ENCODE measurements at places on chromosomes 7 and 10.

DNA sequence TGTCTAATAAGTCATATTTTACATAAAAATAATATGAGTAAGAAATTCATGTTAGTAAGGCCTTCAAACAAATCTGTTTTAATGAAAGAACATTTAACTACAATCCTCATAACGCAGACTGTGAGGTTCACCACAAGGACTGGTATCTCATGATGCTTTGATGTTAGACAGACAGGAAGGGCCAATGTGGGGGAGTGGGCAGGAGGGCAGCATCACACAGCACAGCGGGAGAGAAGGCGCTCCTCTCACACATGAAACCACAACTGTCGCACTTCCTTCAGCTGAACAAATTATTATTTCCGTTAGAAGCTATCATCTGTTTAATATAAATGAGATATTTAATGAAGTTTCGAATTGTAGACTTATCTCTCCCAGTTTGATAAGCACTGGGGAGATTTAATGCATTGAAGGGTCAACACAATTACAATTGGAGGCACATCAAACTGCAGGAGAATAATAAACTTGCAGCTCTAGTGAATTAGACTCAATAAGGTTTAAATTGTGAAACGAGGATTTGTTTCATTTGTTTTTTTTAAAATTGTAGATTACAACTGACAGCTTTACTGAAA, 466.1 kb downstream of the PARD3 start:
- DNase-seq = no peak

DNA sequence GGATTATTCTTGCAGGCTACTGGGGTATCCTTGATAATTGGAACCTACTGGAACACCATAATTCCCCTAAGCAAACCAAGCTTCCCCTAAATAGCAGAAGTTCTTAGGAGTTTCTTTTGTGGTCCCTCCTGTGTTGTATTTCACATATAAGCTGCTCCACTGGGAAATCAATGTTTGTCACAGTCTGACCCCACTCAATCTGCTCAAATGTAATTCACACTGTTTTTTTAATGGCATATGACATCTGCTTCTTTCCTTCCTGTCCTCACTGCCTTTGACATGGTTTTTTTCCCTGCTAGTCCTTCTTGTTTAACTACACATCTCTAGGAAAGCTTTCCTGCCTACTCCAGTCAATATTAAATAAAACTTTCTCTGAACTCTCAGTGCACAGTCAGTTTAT, 1.8 kb upstream of the PTPRZ1 start:
- DNase-seq = no peak

DNA sequence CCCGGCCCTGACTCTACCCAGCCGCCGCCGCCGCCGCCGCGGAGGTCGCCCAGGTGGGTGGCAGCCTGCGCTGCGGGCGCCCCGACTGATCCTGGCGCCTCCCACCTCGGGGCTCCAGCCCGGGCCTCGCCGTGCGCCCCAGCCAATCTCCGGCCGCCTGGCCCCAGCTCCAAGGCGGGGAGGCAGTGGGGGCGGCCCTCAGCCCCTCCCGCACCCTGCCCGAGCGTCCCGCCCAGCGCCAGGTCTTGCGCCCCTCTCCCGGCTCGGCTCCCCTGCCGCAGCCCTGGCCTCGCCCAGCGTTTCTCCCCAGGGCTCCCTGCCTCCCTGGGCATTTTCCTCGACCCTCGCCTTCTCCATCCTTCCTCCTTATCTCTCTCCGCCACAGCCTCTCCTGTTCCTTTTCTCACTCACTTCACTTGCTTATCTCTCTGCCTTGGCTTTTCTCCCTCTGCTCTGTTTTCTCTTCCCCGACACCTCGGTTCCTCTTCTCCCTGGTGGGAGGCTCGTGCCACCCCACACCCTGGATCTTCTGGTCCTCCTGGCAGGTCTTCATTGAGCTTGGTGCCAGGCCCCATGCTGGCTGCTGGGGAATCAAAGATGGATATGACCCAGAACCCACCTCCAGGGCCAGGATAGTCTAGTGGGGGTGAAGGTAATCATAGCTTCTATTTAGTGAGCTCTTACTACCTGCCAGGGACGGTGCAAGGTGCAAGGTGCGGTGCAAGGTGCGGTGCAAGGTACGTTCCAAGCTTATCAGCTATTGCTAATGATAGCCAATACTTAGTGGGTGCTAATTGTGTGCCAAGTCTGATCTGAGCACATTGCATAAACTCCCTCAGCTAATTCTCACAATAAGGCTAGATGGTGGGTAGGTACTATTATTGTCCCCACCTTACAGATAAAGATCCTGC, at the start of gene SFRP5:
TSS of gene SFRP5 (minus strand) at position 87 of the 911 bp plus-strand sequence. CDS start 166 bp downstream, outside the sequence.
- DNase-seq = no peak

DNA sequence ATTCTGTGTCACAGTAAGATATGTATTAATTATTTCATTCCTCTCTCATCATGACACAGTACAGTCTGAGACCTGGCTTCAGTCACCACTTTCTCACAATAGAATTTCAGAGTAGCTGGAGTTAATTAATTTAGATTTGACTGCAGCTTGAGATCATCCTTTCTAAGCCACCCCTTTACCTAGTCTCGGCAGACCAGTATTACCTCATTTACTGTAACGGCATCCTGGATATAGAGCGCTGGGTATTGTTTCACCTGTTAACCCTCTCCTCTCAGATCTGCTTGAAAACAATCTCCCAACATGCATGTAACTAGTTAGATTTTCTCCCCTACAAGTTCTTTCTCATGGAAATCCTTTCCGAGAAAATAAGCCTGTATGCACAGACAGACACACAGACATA, 1057.5 kb downstream of the GATA3 start:
- no peak for DNase-seq

GRCh38 chr7:4959306-4959705, 319 bp upstream of the MMD2 start:
- no peak for DNase-seq

- DNase-seq = no peak
Measured at GRCh38 chr7:98922392-98923187, 44.3 kb downstream of the TRRAP start.

- DNase-seq = no peak
Measured at GRCh38 chr7:94173436-94173835, 169.3 kb upstream of the BET1 start.

GRCh38 chr10:104103956-104104355, 18.0 kb upstream of the SFR1 start:
- DNase-seq = no peak

GRCh38 chr7:121395494-121395960, 581 bp downstream of the FAM3C start:
- DNase-seq = no peak

- no peak for DNase-seq
Measured at GRCh38 chr7:25823571-25823970, 328.4 kb upstream of the NFE2L3 start.

GRCh38 chr10:30114881-30115625, 55.7 kb upstream of the JCAD start:
- no peak for DNase-seq

GRCh38 chr10:77637532-77638320, at the start of gene KCNMA1:
TSS of gene KCNMA1 (minus strand) at chr10:77637808.
- DNase-seq = no peak

- no peak for DNase-seq
Measured at GRCh38 chr7:124881981-124882380, 47.6 kb downstream of the POT1 start.

- DNase-seq = no peak
Measured at GRCh38 chr10:71031026-71031425, 142.7 kb upstream of the PCBD1 start.

- DNase-seq = no peak
Measured at GRCh38 chr10:65723525-65723924, 1202.3 kb upstream of the LRRTM3 start.

GRCh38 chr7:100687261-100687660, 6.8 kb downstream of the GIGYF1 start:
- no peak for DNase-seq

DNA sequence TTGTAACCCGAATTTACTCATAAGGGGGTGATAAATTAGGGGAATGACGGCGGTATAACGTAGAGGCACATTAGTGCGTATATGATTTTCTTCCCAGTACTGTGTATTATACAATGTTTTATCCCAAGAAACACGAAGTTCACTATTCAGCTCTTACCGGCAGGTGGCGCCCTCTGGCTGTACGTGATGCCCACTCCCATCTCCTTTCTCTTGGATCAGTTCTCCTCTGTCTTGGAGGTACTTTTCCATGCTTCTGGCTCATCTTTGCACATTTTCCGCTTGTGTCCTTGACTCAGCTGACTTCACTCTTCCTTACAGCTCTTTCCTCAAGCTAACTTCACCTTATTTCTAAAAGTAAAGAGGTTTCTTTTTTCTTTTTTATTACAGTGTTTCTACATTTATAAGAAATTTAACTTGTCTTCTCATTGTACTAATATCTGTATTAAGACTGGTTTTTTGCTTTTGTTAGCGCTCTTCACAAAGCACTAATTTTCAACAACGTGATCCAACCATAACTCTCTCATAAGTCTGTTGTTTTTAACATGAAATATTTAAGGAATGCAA, 21.3 kb downstream of the TMEM176B start:
- no peak for DNase-seq

DNA sequence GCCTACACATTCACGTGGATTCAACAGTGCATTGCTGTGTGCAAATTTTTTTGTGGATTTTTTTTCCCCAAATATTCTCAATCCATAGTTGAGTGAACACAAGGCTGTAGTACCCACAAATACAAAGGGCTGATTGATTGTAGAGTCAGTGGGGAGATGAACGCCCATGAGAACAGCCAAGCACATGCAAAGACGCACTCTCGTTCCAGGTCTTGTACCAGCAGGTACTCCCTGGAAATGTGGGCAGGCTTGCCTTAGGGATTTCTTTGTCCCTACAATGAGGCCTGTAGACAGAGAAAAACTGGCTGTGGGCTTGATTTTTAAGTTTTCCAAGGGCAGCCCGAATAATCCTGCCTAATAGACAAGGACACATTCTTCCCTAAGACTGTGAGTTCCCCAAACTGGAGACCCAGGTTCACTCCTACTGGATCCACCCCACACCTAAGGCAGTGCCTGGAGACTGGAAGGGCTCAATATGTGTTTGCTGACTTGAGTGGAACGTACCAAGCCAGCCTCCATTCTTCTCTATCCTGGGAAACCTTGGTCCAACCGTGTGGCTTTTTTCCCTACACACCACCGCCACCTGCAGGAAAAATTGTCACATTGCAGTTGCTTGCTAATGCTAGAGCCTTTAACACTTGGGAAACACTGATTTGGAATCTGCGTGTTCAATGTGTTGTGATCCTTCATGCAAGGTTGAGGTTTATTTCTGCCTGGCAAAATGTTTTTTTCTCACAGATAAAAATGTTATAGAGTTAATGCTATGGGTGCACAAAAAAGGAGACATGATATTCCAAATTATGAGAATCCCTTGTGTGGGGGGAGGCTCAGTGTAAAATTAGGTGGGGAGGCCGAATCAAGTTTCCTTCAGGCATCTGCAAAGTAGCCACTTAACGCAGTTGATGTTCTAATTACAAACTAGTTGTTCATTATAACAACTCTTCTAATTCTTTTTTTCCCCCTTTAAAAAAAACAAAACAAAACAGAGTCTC, 49.3 kb downstream of the PPP1R17 start:
- no peak for DNase-seq

- DNase-seq = no peak
Measured at GRCh38 chr7:1857487-1858421, 187.7 kb downstream of the ELFN1 start.

- no peak for DNase-seq
Measured at GRCh38 chr10:5449823-5450222, 37.5 kb downstream of the NET1 start.

- no peak for DNase-seq
Measured at GRCh38 chr10:133474665-133475424, 21.1 kb downstream of the SCART1 start.

DNA sequence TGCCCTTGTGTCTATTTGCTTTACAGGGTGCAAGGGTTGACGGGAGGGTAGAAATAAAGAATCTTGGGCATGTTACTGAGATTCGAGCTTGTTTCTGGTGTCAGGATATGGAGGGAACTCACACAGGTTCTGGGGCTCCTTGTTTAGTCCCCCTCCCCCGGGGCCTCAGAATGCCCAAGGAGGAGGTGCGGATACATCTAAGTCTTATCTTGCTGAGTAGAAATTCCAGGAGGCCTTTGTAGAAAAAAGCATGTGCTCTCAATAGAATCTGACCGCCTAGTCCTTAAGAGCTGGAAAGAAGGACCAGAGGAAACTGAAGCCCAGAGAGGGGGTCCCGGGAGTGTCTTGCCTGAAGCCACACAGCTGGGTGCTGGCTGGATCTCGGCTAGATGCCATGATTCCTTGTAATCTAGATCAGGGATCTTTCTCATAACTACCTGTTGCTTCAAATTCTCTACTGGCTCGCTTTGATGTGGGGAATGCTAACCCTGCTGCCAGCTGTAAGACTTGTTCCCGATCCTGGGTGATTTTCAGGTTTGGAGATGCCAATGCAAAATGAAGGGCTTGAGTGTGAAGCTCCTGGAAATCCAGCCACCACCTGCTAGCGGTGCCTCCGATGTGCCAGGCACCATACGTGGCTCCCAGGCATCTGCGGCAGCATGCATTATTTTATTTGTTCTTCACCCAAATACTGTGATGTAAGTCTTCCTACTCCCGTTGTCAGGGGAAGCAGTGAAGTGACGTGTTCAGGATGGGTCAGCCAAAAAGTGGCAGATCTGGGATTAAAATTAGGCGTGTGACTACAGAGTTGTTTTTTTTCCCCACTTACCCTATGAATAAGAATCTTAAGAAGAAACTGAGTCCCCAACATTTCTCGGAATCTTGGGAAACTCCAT, 226.0 kb downstream of the TCF7L2 start:
- DNase-seq = no peak

DNA sequence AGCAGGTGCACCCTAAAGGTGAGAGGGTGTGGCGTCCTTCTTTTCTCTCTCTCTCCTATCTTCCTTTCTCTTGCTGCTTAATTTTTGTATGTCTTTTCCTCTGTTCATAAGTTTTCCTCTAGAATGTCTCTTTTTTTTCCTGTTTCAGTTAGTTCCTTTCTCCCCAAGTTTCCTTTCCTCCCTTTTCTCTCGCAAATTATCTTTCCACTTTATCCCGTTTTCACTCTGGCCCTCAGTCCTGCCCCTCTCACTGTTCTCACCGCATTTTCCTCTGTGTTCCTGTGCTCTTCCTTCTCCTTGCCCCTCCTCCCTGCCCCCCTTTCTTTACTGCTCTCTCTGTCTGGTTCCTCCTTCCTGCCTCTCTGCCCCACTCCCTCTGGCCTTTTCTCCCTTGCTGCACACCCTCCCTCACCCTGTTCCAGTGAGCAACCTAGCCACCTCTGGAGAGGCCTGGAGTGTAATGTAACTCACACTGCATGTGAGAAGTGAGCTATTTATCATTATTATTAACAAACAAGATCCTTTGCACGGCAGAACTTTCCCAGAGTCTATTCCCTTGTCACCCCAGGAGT, 158.5 kb downstream of the C10orf105 start:
- no peak for DNase-seq

DNA sequence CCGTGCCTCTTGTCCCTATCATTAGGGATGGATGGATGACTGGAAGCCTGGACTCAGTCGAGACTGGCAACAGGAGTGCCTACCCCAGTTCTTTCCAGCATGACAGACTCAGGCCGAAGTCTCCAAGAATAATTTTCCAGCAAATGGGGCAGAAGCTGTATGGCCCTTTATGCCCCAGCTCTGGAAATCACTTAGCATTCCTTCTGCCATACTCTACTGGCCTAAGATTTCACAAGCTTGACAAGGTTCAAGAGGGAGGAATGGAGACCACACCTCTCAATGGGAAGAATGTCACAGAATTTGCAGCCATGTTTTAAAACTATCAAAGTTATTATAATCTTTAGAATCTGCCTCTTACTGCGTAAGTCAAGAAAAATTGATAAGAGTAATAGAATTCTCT, 39.0 kb upstream of the RTKN2 start:
- no peak for DNase-seq
